T follicular helper cell (primary cell): ENCODE measurements at places on chromosomes 16 and 17.

GRCh38 chr17:81387100-81388090, 7.9 kb upstream of the BAHCC1 start:
- no peak for DNase-seq

DNA sequence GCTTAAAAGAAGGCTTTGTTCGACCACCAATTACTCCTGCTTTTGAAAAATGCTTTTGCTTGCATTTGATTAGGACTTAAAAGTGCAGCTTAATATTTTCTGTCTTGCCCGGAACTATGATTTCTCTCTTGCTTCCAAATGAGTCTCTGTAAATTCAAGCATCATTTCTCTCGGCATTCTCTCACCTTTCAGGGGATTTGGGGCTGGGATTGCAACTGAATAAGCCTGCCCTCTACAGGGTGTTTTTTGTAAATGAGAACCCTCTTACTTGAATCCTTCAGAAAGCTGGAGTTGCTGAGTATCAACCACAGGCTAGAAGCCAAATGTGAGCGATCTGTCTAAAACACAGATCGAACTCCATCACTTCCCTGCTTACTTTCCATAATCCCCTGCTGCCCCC, 234.6 kb downstream of the TMEM114 start:
- DNase-seq, result no peak

DNA sequence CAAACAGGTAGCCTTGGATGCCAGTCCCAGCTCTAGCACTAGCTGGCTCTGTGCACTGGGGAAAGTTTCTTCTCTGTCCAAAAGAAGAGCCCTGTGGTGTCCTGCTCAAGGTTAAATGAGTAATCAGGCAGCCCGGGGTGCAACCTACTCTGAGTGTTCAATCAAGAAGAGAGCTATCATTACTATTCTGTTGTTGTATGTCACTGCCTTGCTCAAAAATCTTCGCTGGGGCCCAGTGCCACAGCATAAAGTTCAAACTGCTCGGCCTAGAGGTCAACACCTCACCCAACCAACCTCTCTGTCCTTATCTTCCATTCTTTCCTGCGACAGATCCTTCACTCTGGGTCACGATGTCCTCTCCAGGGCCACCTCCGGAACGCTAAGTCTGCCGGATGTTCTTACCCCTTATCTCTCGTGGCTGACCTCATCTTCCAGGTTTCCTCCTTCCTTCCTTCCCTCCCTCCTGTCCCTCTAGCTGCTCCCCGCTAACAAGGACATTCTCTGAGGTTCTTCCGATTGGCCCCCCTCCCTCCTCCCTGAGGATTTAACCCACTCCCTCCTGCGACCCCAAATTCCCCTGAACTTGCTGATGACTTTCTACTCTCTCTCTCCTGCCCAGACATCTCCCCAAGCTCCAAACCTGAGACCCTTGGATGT, 4.4 kb downstream of the FDXR start:
- no peak for DNase-seq

DNA sequence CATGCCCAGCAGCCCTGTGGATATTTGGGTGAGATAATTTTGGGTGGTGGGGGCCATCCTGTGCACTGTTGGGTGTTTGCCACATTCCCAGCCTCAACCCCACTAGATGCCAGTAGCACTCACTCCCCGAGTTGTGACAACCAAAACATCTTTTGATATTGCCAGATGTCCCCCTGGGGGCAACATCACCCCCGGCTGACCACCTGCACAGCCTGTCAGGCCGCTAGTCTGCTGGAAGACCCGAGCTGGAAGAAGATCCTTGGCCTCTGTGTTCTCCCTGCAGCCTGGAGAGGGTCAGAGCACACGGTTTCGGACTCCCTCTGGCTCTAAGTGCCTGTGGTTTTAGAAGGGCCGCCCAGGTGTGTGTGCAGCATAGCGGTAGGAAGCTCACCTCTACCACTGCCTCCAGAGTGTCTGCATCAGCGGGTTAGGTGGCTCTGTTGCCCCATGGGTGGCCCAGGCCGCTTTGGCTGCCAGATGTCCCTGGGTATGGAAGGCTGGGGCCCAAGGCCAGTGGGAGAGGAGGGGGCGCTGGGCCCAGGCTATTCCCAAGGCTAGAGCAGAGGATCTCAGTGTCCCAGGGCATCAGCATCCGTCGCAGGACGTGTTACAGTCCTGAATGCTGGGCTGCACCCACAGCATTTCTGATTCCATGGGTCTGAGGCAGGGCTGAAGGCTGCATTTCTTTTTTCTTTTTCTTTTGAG, 195.8 kb upstream of the GSE1 start:
- DNase-seq, result no peak

DNA sequence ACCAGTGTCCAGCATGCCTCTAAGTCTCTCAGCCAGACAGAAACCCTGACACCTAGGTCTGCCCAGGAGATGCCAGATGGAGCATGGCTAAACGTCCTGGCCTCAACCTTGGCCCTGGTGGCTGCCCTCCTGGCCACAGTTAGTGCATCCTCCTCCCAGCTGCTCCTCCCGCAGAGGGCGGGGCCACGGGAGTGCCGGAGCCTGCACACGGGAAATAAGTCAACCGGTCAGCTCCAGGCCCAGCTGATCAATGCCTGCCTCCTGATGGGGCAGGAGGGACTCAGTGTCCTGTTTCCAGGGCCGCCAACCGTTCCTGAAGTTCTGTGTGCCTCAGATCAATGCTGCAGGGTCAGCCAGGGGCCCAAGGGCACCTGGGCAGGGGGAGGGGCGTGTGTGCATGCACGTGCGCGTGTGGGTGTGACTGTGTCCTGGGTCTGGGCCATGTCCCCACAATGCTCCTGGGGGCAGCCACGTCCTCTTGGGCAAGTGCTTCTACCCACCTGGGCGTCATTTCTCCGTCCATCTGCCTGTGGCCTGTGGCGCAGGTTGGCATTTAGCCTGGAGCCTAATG, 4.6 kb upstream of the KCNJ12 start:
- DNase-seq, result no peak

DNA sequence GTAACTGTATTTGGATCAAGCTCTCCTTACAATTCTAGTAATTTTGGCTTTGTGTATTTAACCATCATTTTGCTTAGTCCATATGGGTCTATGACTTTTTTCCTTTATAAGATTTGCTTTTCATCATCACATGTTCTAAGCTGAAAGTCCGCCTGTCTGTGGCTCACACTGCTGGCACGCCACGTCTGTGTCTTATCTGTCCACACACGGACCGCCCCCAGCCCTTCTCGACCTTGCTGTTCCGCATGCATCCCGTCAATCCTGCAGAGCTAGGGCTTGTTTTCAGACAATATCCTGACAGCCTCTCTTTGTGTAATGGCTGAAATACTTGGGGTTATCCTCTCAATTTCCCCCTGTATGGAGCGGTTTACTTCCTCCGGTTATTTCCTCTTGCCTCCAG, 8.4 kb upstream of the ALDH3A1 start:
- no peak for DNase-seq

DNA sequence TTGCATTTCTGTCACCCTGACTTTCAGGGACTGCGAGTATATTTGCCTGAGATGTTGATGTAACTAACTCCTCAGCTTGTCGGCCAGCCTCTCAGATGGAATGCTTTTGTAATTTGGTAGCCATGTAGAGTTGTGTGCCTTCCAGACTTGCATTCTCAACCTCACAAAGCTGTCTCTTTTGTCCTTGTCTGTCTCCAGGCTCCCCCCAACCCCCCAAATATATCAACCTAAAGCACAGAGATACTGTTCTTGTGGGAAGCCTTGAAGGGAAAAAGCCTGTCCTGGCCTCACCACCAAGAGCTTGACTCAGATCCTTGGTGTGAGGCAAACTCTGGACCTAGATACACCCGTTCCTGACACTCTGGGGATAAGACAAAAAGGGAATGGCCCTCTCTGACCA, 18.4 kb downstream of the SAP30BP start:
- no peak for DNase-seq

GRCh38 chr16:56233795-56234566, 42.7 kb downstream of the GNAO1 start:
- no peak for DNase-seq

DNA sequence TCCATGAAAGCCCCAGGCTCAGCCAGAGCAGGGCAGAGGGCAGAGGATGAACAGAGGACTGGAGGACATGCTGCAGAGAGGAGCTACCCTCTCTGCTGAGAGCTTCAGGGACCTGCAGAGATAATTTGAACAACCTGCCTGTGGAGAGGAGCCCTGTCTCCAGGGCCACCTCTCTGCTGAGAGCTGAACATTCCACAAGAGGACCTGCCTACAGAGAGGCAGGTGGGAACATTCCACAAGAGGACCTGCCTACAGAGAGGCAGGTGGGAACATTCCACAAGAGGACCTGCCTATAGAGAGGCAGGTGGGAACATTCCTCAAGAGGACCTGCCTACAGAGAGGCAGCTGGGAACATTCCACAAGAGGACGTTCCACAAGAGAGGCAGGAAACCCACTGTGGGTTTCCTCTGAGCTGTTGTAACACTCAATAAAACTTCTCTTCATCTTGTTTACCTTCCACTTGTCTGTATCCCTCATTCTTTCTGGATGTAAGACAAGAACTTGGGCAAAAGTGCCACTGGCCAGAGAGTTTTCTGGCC, 551.9 kb upstream of the CA10 start:
- DNase-seq, result no peak

DNA sequence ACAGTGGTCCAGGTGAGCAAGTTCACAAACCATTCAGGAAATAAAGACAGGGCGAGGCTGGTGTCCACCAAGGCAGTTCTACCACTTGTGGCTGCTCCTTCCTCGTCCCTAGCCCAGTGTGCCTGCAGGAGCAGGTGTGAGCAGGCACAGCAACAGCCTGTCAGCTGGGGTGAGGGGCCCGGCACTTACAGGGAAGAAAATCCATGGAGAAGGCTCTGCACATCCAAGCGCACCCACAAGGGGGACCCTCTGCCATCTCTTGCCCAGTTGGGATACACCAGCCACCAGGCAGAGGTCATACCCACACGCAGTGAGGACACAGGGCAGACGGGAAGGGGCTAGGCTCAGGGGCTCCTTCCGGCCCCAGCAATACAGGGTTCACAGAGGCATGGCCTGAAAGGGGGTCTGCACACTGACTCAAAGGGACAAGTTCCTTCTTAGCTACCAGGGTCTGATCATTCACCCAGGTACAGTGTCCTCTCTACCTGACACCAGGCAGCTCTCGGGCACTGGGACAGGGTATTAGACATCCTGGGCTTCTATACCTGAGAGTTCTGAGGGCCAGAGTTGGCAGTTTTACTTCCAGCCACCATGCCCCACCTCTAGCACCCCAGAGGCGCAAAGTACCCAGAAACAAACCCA, 27.0 kb downstream of the CDIP1 start:
- DNase-seq, result no peak

DNA sequence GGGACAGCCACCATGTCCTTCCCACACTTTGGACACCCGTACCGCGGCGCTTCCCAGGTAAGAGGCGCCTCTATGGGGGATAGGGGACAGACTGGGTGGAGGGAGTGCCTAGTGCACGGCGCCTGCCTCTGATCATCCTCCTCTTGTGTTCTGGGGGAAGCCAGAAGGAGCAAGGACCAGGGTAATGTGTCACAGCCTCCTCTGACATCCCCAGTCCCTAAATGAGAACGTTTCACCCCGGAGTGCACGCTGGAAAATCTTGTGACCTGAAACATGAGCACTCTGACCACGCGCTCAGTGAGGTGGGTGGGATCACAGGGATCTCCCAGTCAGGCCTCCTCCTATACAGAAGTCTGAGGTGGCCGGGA, 1.1 kb downstream of the IRX6 start:
- DNase-seq, result no peak

- no peak for DNase-seq
These were observed 116.5 kb downstream of the ADCY9 start for GRCh38 chr16:3999479-4000325.

GRCh38 chr16:69514356-69514755, 51.4 kb upstream of the NFAT5 start:
- DNase-seq, result no peak

DNA sequence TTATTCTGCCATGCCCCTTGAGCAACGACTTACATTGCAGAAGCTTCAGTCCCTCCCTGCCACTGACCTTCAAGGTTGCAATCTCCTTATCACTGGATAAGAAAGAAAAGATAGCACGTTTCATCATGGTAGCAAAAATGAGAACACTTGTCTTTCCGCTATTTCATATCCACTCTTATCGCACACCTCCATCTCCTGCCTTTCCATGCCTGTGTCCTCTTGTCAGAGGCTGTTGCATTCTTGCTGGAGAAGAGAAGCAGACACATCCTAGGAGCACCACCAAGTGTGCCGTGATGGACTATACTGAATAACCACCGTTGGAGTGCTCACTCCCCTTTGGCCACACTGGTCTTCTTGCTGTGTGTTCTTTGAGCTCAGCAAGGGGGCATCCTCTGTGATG, 230.6 kb upstream of the IRX3 start:
- DNase-seq, result no peak

DNA sequence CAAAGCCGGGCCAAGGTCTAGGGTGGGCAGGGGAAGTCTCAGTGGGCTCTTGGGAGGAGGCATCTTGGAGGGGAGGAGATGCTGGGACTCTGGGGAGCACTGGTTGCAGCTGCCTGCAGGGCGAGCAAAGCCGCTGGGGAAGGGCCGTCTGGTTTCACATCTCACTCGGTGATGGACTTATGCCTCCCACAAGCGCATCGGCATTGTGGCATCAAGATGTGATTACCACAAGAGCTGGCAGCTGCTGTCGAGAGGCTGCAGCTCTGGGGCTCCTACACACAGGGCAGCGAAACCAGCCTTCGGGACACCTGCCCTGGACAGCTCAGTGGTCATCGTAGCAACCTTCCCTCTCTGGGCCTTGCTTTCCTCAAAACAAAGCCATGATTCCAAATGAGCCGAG, 3.1 kb upstream of the KCNJ12 start:
- DNase-seq, result no peak

GRCh38 chr17:41818024-41818423, 5.2 kb downstream of the FKBP10 start:
- DNase-seq, result no peak

DNA sequence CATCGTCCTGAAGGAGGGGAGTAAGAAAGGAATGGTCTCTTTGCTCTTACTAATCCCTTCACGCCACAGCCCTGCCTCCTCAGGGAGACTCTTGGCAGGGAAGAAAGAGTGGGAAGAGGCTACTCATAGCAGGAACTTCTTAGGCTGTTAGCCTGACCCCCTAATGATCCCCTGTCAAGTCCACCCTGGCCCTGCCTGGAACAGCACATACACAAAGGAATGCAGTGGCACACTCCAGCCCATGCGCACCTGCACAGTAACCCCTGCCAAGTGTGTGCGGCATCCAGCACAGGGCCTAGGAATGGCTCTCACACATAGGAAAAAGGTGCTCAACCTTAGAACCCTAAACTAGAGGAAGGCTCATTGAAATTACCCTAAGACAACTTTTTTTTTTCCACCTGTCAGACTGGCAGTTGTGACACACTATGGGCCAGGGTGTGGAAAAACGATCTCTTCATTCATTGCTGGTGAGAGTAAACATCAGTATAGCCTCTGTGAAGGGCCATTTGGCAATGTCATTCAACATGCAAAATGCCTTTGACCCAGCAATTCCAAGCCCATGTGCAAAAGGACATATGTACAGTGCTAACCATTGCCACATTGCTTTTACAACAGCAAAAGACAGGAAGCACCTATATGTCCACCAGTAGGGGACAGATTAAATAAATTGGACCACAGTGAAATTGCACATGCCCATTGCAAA, 50.1 kb downstream of the PIMREG start:
- no peak for DNase-seq

GRCh38 chr17:29968271-29968670, 26.8 kb downstream of the EFCAB5 start:
- DNase-seq, result no peak

GRCh38 chr16:27792486-27793248, 242.7 kb downstream of the KATNIP start:
- no peak for DNase-seq

- no peak for DNase-seq
These were observed 44.4 kb downstream of the AKAP10 start for GRCh38 chr17:19933221-19933620.
